ENCODE measurements at places on chromosomes 11 and 22.

- no peak for DNase-seq
Measured at GRCh38 chr22:22377335-22377734, 131.2 kb downstream of the ZNF280B start.

DNA sequence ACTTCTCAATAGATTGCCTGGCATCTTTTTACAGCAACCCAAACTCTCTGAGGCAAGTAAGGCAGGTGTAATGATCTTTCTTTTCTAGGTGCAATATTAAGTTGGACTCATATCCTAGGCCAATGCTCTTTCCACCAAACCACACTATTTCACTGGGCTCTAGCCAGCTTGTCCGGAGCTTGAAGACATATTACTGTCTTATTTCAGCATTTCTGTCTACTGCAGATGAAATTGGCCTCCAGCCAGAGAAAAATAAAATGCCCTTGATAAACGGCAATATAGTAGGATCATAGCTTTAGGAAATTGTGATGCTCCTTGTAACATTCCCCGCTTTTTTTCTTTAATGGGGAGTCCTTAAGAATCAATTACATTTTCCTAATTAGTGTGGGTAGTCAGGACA, 48.1 kb downstream of the SPON1 start:
- DNase-seq = no peak

DNA sequence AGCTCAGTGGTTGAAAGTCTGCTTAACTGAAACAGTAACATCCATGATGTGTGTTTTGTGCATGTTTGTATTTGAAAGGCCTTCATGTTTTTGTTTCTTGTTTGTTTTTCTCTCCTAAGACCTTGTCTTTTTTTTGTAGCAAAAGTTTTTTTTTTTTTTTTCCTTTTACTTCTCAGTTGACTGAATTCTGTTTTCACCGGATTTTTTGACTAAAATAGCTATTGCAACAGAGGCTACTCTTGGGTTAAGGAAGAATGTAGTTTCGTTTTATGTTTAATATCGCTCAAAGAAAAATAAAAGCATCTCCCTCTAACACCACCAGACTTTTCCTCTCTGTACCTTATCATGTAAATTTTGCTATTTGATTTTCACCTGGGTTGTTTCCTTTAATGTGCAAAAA, 15.1 kb downstream of the APOL6 start:
- DNase-seq = no peak

DNA sequence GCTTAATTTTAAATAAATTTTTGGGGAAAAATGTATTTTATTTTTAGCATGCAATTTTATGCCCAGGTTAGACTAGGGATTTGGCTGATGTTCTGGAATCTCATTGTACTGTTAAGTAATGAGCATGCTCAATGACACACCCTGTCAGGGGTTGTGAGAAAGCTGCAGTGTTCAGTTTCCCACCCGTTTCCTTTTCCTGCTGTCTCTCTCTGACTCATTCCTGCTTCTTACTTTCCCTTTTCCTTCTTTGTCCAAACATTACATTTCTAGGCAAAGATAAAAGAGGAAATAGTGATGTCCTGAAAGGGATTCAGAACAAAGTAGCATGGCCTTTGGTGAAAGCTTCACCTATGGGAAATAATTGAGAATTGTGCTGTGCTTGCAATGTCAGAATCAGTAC, 22.7 kb downstream of the OOSP3 start:
- DNase-seq = no peak

Data from activated CD4-positive, alpha-beta T cell treated with anti-CD3 and anti-CD28 coated beads, Interleukin-2, amount 50 U/mL, for 24 hours (primary cell).